Choroid plexus epithelial cell (primary cell): ENCODE measurements at places on chromosomes 2 and 18.
A peak's percentile ranks its signal among the peaks of the same experiment; 100 is the strongest.

GRCh38 chr2:128663371-128664050, 344.8 kb upstream of the HS6ST1 start:
- no peak for DNase-seq

GRCh38 chr2:160063879-160064612, 1.6 kb upstream of the PLA2R1 start:
- no peak for DNase-seq

DNA sequence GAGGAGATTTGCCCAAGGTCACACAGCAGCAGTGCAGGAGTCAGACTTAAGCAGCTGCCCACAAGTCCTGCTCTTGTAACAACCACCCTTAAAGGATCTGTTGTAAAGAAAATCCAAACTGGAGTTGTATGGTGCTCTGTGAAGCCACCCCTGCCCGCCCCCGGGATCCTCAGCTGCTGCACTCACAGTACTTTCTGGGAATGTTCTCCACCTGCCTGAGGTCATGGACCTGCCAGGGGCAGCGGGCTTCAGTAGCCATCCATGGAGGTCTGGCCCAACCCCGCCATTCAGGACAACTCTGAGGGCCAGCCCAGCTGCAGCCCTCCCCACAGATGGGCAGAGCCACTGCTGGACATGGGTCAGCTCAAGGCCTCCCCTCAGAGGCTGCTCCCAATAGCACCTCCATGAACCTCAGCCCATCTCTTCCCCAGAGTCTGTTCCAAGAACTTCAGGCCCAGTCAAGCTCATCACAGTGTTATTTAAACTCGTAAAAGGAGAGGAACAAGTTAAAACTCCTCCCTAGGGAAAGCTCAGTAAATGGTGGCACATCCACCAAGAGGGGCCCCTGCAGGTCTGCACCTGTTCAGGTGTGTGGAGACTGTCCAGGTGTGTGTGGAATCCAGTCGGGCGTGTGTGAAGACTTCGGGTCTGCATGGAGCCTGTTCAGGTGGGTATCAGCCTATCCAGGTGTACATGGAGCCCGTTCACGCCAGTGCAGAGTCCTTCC, 39.4 kb upstream of the GPC1 start:
- DNase-seq, result no peak

DNA sequence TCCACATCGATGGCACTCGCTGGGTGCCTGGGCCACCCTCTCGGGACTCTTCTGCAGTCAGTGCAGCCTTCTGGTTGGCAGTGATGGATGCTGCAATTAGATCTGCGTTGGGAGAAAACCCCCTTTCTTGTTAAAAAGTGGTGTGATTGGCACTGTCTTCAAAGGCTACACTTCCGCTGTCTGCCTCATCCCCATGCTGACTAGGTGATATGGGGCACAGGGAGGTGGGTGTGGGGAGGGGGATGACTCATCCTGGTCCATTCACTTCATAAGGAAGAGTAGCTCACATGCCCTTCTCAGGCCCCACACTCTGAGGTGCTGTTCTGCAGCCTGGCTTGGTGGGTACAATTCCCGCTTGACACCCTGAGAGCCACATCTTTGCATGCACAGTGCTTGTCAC, 77.4 kb downstream of the THNSL2 start:
- no peak for DNase-seq

DNA sequence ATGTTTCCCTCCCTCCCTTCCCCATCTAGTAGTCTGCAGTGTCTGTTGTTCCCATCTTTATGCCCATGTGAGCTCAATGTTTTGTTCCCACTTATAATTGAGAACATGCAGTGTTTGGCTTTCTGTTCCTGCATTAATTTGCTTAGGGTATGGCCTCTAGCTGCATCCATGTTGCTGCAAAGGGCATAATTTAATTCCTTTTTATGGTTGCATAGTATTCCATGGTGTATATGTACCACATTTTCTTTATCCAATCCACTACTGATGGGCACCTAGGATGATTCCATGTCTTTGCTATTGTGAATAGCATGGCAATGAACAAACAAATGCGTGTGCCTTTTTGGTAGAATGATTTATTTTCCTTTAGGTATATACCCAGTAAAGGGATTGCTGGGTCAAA, 60.6 kb upstream of the CYP26B1 start:
- DNase-seq, result no peak

DNA sequence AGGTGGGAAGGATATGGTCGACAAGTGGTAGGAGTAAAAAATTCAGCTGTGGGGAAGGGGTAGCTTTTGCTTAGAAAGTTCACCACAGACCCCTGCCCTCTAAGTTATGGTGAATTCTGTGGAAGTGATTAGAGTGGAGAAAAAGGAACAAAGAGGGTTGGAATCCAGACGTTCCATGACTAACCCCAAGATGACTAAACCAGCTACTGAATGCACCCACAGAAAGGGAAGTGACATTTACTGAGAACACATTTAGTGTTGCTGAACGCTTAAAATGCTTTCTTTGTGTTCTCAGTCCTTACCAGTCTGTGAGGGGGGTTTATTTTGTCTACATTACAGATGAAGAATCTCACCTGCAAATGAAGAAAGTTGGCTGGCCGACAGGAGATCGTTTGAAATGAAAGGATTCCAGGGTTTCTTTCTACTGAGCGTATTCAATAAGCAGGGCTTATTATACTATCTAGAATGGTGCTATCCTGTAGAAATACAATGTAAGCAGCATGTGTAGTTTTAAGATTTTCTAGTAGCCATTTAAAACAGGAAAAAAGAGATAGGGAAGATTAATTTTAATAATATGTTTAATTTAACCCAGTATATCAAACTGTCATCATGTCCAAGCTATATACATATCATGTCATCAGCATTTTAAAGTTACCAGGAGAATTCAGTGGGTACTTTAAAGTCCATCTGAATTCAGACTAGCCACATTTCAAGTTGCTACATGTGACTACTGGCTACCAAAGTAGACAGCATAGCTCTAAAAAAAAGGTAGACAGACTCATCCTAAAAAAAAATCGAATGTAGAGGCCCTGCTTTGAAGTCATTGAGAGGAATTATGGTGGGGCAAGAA, 60.1 kb downstream of the LIMS1 start:
- DNase-seq, result peak; percentile 91

DNA sequence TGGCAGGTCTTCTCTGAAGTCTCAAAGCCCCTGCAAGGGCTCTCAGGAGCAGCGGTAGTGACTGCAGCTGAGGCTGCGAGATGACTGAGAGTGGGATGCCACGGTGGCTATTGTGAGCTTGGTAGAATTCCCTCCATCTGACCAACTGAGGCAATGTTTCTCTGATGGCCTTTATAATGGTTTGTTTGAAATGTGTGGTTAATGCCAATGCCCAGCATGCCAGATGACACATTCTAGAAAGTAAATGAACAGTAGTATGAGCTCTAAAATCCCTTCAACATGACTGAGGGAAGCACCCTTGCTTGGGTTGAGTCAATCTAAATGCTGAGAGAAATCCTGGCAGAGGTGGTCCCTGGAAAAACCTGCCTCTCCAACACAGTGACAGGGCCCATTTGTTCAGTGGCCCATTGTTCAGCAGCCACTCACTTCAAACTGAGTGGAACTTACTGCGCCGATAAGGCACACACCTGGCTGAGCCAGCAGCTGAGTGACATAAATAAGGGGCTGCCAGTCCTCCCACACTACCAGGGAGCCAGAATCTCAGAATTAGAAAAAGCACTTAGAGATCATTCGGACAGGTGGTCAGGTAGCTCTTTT, 31.7 kb downstream of the SULT1C2 start:
- DNase-seq, result no peak

DNA sequence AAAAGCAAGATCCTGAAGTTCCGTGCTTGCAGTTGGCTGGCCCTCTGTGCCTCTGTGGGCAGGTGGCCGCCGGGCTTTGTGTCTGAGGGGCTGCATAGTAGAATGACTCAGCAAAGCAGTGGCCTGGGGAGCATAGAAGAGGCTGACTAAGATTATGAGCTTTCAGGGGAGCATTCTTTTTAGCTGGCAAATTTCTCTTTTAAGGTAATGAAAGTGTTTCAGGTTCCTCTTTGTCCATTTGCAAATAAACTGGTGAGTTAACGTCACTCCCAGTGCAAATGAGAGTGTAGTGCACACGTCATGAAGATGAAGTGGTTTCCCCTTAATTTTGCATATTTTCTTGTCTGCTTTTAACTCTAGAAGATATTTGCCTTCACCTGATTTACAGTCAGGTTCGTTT, 98.6 kb downstream of the BCL2L11 start:
- DNase-seq, result no peak

DNA sequence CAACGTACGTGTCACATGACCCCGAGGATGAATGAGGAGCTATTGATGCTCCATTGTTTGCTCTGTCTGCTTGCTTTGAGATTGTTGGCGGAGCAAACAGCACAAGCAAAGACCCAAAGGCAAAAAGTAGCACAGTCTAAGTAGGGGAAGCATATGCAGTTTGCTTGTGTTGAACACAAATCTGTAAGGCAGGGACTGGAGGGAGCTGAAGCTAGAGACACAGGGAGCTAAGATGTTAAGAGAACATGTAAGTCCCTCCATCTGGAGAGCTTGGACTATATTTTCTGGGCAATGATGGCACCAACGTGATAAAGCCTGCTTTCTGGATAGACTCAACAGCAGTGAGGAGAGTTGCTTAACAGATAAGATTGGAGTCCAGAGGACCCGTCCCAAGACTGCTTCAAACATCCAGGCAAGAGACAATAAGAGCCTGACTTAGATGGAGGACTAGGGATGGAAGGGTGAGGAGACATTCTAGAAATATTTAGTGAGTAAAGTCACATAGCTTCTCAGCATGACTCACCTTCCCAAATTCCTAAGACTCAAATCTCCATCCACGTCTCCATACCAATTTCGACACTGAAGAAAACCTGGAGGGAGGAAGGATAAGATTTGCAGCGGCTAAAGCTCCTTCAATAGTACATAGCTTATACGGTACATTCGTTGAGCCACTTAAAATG, 88.1 kb upstream of the KLF7 start:
- peak; percentile 84 for DNase-seq

GRCh38 chr18:69401226-69401971, 711 bp downstream of the DOK6 start:
- DNase-seq, result peak; percentile 46

DNA sequence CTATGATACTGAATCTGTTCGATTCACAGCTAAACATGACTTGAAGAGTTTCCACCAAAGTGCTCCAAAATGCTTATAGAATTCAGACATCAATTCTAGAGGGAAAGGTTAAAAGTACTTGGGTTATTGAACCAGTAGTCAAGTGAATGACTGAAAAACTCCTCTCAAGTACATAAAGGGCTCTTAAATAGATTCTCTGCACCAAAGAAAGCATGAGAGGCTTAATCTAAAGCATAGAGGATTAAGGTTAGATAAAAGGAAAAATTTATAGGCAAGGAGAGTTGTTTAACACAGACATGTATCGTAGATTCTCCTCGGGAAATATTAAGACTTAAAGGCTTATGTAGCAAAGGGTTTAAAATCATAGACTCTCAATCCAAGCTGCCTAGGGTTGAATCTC, 701.4 kb downstream of the ERBB4 start:
- DNase-seq, result no peak
